AG04450 (cell line): ENCODE measurements at places on chromosomes 3 and 15. TPM values are rescaled to one million over a fixed set of nuclear protein-coding genes. Genes with fewer than 3 reads are reported as not detected.

DNA sequence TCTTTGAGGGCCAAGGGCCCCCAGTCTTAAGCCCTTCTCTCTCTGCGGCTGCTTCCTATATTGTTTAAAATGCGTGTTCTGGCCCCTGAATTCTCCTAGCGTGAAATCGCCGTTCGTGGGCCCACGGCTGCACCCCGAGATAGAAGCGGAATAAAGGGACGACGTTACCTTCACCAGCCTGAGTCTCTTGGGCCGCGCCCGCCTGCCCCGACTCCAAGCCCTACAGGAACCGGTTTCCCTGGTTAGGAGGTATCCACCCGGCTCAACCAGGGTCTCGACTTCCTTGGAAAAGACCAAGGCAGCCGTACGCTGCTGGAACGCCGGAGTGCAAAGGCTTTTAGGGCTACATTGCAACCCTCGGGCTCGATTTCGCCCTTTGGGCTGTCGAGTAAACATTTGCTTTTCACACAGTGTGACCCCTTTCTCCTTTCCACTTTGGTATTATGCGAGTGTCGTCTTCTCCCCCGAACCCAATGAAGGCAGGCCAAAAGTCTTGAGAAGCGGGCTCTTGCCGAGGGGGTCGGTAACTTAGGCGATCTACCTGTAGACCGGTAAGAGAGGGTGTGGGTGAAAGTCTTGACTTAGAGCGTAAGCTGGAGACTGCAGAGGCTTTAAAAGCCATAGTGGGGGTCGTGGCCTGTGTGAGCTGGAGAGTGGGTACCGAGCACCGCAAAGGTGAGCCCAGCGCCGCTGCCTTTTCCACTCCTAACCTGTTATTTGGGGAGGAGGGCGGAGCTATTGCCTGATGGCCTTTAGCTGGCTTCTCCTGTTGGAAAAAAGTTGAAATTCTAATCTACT lies 2.0 kb downstream of the TRIM71 start:
- DNase-seq = no peak

- DNase-seq = peak; percentile 93
Measured at GRCh38 chr15:70763120-70763949, at the start of gene UACA. Gene UACA (minus strand): TSS chr15:70763558. CDS start chr15:70763407, 151 bp downstream.

Gene THPO
- 0.06 TPM in 1 of 2 replicates, not detected in the other for polyA plus RNA-seq

Gene ISG20
- 5.2 and 5.5 TPM in 2 replicates for polyA plus RNA-seq

DNA sequence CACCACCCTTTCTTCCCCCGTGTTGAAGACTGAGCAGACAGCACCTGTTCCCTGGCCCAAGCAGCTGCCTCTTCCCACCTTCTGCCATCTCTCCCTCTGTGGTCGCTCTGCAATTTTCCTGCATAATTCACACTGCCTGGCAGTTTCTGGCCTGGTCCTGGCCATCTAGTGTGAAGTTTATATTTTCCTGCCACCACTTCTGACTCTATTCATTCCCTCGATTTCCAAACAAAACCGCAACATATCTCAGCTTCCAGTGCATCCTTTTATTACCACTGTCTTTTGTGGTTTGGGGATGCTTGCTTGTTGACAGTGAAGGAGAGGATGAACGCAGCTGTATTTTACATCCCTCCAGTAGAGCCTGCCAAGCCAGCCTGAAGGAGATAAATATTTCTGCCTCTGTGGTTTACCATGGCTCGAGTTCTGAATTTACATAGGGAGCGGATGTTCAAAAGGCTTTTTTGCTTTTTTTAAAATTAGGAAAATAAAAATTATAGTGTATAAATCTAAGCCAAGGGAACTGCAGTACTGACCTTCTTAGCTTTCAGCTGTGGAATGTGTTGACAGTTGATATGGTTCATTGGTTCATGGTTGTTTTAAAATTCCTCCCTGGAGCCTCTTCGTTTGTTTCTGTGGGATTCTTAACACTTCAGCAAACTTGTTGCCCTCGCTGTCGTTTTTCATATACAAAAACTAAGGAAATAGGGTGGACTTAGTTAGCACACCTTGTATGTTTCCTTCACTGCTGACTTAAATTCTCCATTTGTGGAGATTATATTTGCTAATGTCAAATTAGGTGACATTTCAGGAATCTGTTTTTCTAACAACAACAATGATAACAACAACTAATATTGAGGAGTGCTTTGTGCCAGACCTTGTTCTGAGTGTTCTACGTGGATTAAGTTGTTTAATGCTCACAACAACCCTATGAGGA lies 250.5 kb downstream of the ADAMTSL3 start:
- peak; percentile 71 for DNase-seq

Gene IGSF11
- polyA plus RNA-seq = 0.05 TPM in 1 of 2 replicates, not detected in the other

Gene TFG
- 96.4 and 99.8 TPM in 2 replicates for polyA plus RNA-seq

DNA sequence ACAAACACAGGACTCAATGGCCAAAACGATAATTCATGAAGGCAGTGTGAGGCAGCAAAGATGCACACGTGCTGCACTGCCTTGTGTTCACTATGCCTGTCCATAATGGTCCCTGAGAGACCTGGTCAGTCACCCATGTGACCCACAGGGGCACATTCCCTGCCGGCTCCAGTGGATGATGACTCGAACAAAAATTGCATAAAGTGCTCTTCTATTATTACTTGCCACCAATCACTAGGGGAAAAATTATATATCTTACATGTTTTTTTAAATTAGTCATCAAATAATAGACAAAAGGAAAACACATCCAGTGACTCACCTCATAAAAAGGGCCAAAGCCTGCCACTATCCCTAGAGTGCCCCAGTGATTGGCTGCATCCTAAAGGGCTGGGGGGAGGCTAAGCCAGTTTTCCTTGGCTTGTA lies 47.5 kb downstream of the UBP1 start:
- DNase-seq = peak; percentile 41

Gene TMEM42
- polyA plus RNA-seq = 25.7 TPM in 2 replicates

DNA sequence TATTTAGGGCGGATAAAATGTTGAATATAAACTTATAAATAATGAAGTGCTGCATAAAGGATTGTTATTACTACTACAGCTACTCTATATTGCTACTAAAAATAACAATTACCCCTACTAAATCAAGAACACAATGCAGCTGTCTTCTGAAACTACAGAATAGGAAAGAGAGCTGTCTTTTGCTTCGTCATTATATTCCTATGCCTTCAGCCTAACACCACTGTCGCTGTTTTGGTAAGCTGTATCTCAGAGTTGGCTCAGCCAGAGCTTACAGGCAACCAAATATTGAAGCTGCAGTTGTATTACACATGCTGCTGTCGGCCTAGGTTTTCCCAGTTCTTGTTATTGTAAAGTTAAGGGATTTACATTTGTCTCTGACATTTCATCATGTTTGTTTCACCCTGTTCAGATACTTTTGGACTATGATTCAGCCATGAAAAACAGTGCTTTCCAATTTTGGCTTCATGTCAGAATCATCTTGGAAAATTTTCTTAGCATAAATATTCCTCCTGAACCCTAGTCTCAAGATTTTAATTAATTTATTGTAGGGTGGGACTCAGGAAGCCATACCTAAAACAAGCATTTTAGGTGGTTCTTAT lies 31.3 kb upstream of the LPP start:
- no peak for DNase-seq

DNA sequence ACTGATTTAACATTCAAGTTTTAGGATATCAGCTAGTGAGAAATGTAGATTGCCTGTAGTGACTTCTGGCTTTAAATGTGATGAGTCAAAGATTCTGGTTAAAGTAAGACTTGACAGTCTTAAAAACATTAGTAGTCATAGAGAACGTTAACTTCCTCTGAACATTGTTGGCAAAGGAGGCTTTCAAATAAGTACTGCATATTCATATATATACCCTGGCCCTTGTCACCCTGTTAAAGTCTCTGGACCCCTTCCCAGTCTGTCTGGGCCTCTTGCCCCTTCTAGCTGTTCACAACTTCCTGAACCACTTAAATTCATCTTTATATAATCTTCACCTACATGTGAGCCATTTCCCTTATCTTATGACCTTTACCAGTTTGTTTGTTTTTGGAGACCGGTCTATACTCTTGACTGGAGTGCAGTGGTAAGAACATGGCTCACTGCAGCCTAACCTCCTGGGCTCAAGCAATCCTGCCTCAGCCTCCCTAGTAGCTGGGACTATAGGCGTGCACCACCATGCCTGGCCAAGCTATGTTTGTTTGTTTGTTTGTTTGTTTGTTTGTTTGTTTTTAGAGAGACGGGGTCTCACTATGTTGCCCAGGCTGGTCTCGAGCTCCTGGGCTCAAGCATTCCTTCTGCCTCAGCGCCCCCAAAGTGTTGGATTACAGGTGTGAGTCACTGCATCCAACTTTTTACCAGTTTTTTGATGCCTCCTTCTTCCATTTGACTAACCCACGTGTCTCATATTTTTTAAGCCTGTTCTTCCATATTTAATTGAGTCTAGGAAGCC lies 64.4 kb upstream of the CRTC3 start:
- no peak for DNase-seq

Gene CHRM5
- 0.02 and 0.07 TPM in 2 replicates for polyA plus RNA-seq

Gene CGNL1
- polyA plus RNA-seq = 0.25 and 0.33 TPM in 2 replicates

GRCh38 chr3:124316034-124316287 lies 324.0 kb upstream of the ROPN1 start:
- DNase-seq = no peak

DNA sequence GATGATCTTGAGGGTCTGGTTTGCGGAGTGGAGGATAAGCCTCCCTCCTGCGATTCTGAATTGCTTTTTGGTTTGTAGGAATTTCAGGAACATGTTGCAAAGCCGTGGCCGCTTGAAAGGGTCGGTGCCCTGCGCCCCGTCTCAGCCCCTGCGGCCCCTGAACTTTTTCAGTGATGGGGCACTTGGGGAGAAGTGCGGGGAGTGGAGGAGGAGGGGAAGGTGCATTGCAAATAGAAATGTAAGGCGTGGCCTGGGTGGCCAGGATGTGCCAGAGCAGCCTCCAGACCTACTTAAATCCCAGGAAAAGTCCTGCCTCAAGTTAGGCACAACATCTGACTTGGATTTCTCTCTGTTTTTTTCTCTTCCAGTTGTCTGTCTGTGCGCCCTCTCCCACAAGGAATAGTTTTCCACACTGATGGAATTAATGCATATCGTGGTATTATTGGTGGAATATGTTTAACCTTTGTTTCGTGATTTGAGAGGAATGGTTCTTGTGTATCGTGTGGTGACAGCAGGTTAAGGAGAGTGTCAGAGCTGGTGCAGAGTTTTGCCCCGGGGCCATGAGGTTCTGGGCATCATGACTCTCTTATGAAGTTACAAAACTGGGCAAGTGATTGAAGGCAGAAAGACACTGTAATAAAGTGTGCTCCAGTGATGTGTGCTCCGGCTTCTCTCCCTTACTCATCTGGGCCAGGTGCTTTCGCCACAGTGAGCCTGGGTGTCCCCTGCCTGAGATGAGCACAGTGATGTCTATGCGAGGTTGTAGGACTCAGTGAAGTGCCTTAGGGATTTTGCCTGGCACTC lies 153.8 kb downstream of the PGPEP1L start:
- DNase-seq = no peak

DNA sequence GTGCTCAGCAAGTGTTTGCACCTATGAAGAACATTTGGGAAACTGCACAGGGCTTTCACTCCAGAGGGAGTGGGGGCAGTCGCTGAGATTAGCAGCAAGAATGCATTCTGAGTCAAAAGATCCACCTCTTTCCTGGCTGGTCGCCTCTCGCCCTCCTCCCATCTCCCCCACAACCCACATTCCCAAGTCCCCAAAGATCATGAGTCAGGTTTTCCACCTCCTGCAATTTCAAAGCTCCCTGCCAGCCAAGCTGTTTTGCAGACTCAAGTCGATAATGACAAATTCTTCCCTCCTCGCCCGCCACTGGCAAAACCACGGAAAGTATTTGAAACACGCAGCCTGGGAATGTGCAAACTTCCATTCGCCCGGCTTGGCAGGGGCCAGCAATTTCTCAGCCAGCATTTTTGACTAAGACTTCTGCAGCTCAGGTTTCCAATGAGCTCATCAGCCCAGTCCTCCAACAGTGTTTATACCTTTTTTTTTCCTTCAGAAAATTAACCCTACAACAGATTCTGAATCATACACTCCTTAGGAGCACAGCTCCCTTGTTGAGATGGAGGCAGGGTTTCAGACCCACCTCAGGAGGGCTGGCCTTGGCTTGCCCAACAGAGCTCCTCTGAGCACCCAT lies 181.4 kb downstream of the SMAD6 start:
- DNase-seq = peak; percentile 99

Gene LEKR1
- 0.17 and 0.26 TPM in 2 replicates for polyA plus RNA-seq

GRCh38 chr15:57655053-57655452 lies 51.5 kb upstream of the POLR2M start:
- no peak for DNase-seq

DNA sequence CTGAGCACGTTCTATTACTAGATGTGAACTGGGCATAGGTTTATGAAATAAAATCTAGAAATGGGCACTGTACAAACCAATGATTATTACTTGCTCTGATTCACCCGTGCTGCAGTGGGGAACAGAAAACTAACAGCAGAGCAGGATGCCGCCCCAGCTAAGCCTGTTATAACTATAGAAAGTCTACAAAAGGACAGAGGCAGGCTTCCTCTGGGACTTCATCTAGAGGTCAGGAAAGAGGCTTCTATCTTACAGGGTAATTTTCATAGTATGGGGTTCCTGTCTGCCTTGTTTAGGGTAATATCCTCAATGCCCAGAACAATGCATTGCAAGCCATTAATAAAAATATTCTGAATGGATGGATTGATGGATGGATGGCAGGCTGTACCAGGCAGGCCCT lies 177.0 kb upstream of the TBL1XR1 start:
- no peak for DNase-seq

Gene CNTN3
- 4.4 and 4.9 TPM in 2 replicates for polyA plus RNA-seq

GRCh38 chr15:83844742-83845141 lies 190.8 kb downstream of the ADAMTSL3 start:
- DNase-seq = no peak

- DNase-seq = no peak
Measured at GRCh38 chr3:156689608-156690007, 15.2 kb downstream of the TIPARP start.

DNA sequence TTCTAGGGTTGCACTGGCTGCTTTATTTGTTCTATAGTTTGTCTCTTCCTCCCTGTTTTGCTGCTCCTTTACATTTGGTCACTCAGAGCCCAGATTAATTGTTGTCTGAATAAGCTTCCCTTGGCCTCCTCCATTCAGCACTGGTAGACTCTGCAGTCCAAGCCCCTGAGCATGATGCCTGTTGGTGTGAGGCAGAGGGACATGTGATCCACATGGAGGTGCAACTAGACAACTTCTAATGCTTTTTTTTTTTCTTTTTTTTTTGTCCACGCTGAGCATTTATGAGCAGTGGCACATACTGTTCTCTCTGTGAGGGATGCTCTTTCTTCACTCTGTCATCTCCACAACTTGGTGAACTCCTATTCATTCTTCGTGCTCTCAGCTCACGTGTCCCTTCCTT lies 167.3 kb upstream of the TBC1D5 start:
- no peak for DNase-seq

GRCh38 chr3:57555306-57555705 lies 768 bp upstream of the PDE12 start:
- DNase-seq = no peak

DNA sequence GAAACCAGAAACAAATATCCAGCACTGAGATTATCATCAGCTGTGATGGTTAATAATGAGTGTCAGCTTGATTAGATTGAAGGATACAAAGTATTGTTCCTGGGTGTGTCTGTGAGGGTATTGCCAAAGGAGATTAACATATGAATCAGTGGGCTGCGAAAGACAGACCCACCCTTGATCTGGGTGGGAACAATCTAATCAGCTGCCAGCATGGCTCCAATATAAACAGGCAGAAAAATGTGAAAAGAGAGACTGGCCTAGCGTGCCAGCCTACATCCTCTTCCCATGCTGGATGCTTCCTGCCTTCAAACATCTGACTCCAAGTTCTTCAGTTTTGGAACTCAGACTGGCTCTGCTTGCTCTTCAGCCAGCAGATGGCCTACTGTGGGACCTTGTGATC lies 869.5 kb downstream of the SI start:
- DNase-seq = no peak
